CD4-positive, alpha-beta T cell treated with Interleukin-6 for 4 hours (primary cell): ENCODE measurements at places on chromosomes 12 and 14.

DNA sequence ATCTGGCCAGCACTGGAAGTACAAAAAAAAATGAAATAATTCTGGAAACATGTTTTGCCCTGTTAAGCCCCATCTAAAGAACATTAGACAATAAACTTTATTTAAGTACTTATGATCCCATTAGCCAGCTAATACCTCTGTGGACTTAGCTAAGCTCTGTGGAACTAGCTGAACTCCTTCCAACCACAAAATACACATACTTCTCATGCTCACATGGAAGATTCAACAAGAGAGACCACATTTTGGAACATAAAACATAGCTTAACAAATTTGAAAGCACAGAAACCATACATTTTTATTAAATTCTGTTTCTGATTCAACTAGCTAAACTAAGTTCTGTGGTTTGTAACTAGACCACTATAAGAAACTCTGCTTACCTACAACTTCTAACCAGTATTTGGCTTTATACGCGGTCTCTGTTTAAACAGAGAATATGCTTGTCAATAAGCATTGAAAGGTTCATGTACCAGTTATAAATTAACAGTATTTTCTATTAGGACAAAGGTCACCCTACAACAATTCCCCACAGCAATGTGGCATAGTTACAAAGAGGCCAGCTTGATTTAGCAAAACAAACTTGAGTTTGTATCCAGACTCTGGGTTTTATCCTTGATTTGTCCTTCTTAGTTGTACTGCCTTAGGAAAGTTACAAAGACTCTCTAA is 300.1 kb downstream of the C12orf50 start:
- DNase-seq = no peak

GRCh38 chr14:38285962-38286361 is 30.1 kb upstream of the CLEC14A start:
- DNase-seq = no peak

DNA sequence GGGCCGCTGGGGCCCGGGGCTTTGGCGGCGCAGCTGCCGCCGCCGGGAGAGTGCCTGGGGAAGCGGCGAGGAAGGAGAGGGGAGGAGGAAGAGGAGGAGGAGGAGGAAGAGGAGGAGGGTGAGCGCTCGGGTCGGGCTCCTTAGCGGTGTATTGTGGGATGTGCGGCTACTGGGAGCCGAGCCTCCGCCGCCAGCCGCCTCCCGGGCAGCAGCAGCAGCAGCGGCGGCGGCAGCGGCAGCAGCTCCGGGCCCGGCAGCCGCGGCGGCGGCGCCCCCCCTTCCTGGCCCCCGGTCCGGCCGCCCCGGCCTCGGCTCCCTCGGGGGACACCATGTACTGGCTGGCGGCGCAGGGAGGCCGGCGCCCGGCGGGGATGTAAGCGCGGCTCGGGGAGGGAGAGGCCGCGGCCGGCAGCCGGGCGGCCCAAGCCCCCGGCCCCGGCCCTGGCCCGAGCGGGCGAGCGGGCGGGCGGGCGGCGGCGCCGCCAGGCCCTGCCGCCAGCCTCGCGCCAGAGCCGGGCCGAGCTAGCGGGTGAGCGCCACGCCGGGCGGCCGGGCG is at the start of gene SETD1B:
Gene SETD1B (plus strand): TSS at position 149 of the 556 bp plus-strand sequence. CDS start 729 bp downstream, outside the sequence.
- DNase-seq = peak; percentile 71

- no peak for DNase-seq
Observed at GRCh38 chr12:42766026-42766425, 176.5 kb upstream of the PRICKLE1 start.

GRCh38 chr14:58639842-58640484 is 2.2 kb downstream of the DACT1 start:
- DNase-seq = peak; percentile 27

GRCh38 chr12:112664569-112664968 is 127.0 kb upstream of the RPH3A start:
- DNase-seq = no peak

DNA sequence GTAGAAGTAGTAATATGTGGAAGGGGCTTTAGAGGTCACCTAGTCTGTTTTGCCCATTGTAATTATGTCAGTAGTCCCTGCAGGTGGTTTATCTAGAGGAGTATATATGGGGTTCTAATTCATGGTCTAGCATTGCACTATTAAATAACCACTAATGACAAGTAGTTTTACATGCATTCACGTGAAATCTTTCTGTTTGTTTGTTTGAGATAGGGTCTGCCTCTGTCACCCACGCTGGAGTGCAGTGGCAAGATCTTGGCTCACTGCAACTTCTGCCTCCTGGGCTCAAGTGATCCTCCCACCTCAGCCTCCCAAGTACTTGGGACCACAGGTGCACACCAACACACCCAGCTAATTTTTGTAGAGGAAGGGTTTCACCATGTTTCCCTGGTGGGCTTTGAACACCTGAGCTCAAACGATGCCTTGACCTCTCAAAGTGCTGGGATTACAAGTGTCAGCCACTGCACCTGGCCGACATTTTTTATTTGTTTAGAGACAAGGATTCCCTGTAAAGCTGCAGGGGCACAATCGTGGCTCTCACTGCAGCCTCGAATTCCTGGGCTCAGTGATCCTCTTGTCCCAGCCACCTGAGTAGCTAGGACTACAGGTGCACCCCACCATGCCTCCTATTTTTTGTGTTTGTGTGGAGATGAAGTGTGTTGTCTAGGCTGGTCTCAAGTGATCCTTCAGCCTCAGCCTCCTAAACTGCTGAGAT is 12.0 kb upstream of the PSEN1 start:
- DNase-seq = no peak

DNA sequence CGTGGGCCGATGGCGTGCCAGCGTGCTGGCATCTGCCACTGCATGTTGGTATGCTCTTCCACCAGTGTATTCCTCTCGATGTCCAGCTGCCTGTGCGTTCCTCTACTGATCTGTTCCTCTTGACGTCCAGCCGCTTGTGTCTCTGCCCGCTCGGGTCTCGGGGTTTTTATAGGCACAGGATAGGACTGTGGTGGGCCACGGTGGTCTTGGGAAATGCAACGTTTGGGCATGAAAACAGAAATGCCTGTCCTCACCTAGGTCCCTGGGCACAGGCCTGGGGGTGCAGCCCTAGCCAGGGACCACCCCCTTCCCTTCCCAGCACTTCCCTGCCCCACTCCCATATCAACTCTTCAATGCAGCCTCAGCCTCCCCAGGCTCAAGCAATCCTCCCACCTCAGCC is 10.3 kb upstream of the GALNT6 start:
- no peak for DNase-seq

- DNase-seq = no peak
Observed at GRCh38 chr14:77580964-77581505, 35.4 kb downstream of the SPTLC2 start.

DNA sequence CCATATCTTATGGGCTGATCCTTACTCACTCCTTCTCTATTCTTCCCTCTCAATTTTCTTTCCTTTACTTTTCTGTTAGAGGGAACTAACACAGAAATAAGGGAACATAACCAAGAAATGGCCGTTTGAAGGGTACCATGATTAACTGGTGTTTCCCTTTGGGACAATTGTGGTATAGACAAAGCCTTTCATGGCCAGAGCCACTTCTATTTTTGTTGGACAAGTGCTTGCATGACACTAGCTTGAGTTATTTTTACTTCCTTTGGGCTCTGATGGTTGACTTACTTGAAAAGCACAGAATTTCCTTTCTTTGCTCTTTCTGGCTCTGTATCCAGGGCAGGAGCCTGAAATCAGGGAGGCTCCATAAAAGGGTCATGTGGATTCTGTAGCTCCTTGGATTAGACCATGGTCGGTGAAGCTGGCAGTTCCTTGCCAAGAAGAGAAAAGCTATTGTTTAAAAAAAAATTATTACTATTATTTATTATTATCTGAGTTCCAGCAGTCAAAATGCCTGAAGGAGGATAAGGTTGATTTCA is 130.6 kb downstream of the KTN1 start:
- no peak for DNase-seq

DNA sequence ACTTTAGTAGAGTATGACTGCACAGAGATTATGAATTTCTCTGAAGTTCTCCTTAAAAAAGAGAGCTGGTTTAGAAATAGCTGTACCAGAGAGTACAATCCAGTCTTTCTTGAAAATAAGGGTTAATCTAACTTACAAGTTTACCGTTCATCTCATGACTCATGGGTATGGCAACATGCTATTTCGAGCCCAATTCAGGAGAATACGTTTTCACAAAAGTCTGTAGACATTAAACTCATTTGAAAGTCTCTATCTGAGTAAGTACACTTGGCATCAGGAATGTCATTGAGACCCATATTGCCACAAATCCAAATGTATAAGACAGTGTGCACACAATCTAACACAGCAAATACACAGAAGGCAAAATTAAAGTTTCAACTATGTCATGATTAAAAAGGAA is 160.5 kb downstream of the PIK3C2G start:
- no peak for DNase-seq

DNA sequence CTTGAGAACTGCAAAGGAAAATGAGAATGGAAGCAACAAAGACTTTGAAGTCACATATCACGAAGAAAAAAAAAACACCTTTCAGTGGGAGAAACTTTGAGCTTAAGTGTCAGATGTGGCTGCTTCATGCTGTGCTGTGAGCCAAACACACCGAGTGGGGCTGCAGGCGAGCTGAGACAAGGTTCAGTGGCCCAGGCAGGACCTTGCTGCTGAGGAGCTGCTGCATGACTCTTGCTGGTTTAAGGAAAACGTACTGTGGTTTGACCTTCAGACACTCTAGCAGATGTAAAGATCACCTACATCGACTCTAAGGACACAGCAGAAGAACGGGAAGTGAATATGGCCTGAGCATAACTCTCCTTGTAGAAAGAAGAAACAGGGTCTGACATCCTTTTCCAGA is 118.1 kb upstream of the OR4E1 start:
- peak; percentile 20 for DNase-seq

- DNase-seq = no peak
Observed at GRCh38 chr14:104970231-104971068, 7.7 kb downstream of the AHNAK2 start.

- DNase-seq = no peak
Observed at GRCh38 chr14:26427097-26427496, 170.7 kb downstream of the NOVA1 start.

DNA sequence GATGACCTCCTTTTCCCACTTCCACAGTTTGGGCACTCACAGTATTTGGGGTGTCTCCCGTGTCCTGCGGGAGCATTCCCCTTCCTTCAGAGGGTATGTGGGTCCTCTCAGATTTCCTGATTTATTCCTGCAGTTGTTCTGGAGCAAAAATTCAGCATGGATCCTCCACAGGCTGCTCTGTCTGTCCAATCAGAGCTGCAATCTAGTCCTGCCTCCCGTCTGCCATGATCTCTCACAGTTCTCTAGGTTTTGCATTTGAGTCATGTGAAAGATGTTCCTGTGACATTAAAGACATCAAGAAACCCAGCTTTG is 435.9 kb downstream of the TMTC2 start:
- DNase-seq = no peak

GRCh38 chr14:85058150-85058549 is 471.8 kb upstream of the FLRT2 start:
- no peak for DNase-seq

GRCh38 chr12:23352670-23353069 is 596.8 kb downstream of the SOX5 start:
- DNase-seq = no peak

GRCh38 chr12:120846721-120847120 is 57.4 kb downstream of the SPPL3 start:
- DNase-seq = no peak

GRCh38 chr12:101570047-101570446 is 24.7 kb upstream of the MYBPC1 start:
- DNase-seq = no peak

- no peak for DNase-seq
Observed at GRCh38 chr12:106342397-106343213, 14.9 kb upstream of the POLR3B start.

GRCh38 chr12:67413577-67413976 is 144.4 kb downstream of the CAND1 start:
- no peak for DNase-seq
